Fibroblast of skin of left biceps (primary cell): ENCODE measurements at places on chromosomes 5 and 9.

GRCh38 chr5:171667341-171668096, 118.1 kb upstream of the SMIM23 start:
- peak; percentile 75 for DNase-seq

GRCh38 chr5:108516785-108517184, 134.9 kb upstream of the FBXL17 start:
- no peak for DNase-seq

DNA sequence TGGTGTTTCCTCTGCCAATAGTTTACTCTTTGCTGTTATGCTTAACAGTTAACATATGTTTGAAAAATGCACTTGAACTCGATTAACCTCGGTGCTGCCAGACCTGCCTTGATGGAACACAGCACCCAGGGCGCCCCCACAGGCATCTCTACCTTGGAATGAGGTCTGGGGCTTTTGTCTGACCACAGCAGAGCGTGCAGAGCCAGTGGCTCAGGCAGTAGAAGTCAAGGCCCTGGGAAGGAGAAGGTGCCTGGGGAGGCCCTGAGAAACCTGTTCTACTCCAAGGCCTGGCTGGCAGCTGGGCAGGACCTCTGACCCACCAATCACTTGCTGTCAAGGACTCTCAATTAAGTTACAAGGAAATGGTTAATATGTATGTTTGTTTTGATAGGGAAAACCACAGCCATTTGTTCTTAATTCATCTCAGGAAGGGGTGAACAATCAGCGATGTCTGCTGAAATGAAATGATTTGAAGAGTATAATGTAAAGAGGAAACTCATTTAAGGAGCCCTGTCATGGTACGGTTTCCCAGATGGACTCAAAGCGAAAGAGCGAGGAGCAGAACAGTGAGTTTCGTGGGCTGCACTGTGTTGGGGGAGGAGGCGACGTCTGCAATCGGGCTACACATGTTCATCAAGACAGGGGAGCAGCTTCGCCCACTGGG, 21.9 kb downstream of the MACROH2A1 start:
- no peak for DNase-seq

- DNase-seq: no peak
Observed at GRCh38 chr5:128949847-128950546, 15.3 kb upstream of the SLC27A6 start.

DNA sequence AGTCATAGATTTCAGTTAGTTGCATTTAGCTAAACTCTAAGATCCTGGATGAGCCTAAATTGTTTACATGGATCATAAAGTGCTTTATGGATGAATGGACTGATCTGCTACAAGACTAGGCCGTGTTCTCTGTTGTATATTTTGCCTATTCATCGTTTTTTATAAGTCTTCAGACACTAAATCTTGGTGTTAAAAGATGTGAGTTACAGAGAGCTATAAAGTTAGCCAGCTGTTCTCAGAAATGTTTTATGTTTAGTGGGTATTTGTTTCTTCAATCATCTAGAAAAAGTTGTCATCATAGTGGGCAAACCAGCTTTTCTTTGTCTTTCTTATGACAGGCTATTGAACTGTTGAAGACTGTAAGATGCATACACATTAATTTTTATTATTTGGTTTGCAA, 585.8 kb upstream of the SEMA6A start:
- no peak for DNase-seq

DNA sequence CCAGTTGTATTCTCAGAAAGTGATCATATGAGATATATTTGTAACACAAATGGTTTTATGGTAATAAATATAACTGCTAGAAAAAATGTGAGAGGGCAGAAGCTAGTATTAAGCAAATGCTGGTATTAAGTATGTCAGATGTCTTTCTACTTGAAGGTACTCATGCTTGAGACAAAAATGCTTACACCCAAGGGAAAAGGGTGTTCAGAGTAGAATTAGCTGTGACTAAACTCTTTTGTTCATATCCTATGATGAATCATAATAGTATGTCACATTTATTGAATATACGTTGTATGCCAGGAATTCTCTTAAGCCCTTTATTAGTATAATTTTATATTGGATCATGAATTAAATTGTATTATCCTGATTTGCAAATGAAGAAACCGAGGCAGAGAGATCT, 2.2 kb downstream of the ADGRV1 start:
- DNase-seq: no peak

DNA sequence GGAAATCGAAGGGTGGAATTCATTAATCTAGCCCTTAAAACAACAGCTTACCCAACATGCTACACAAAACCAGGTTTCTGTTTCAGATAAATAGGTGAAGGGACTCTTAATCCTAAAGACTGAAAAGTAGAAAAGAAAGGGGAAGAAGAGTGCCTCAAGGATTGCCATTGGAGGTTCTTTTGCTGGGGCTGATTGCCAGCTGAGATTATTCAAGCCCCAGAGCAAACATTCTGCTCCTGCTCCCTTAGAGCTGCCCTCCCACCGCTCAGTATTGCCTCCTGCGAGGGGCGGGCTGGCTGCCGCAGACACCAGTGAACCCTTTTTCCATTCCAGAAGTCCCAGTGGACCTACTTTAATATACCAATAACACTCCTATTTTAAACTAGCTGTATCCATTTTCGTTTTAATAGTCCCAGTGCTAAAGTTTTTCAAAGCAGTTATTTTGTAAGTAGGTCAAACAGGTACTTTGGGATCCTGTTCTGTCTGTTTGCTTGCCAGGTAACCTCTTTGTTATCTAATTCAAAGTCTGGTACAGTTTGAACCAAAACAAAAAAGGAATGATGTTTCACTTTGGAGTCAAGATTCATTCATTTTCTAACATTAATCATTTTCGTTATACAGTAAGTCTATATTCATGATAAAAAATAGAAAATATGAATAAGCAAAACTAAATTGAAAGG, 38.6 kb downstream of the HMGCS1 start:
- no peak for DNase-seq

GRCh38 chr5:125974679-125975078, 448.5 kb upstream of the GRAMD2B start:
- no peak for DNase-seq

DNA sequence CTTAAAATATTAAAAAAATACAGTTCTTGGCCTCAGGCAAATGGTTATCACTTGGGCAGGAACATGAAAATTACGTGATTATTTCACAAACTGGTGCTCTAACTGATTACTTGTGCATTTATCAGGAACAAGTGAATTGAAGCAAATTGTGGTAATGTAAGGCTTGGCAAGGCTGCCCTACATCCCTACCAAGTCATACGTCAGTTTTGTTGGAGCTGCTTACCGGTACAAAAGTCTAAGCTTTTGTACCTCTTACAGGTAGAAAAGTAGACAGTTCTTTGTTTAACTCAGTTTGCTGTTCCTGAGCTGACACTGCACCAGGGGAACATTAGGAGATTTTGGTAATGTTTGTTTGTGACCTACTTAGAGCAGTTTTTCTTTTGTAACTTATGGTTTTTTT, 2.2 kb downstream of the G3BP1 start:
- no peak for DNase-seq

GRCh38 chr5:132708645-132709044, 28.7 kb downstream of the KIF3A start:
- no peak for DNase-seq

GRCh38 chr9:99021512-99021911, 77.8 kb downstream of the COL15A1 start:
- no peak for DNase-seq

DNA sequence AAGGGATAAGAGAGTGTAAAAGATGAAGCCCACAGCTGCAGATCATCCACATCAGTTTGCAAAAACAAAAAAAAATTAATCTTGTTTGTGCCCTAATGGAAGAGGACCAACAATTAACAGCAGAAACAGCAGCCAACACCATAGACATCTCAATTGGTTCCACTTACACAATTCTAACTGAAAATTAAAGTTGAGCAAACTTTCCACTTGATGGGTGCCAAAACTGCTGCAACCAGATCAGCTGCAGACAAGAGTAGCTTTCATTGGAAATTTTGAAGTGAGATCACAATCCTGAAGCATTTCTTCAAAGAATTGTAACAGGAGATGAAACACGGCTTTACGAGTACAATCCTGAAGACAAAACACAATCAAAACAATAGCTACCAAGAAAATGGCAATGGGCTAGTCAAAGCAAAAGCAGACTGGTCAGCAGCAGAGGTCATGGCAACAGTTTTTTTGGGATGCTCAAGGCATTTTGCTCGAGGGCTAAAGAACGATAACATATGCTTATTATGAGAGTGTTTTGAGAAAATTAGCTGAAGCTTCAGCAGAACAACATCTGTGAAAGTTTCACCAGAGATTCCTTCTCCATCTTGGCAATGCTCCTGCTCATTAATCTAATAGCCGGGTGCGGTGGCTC, 4.1 kb upstream of the RBM27 start:
- no peak for DNase-seq

GRCh38 chr5:158414780-158415179, 555.8 kb upstream of the CLINT1 start:
- peak; percentile 54 for DNase-seq

DNA sequence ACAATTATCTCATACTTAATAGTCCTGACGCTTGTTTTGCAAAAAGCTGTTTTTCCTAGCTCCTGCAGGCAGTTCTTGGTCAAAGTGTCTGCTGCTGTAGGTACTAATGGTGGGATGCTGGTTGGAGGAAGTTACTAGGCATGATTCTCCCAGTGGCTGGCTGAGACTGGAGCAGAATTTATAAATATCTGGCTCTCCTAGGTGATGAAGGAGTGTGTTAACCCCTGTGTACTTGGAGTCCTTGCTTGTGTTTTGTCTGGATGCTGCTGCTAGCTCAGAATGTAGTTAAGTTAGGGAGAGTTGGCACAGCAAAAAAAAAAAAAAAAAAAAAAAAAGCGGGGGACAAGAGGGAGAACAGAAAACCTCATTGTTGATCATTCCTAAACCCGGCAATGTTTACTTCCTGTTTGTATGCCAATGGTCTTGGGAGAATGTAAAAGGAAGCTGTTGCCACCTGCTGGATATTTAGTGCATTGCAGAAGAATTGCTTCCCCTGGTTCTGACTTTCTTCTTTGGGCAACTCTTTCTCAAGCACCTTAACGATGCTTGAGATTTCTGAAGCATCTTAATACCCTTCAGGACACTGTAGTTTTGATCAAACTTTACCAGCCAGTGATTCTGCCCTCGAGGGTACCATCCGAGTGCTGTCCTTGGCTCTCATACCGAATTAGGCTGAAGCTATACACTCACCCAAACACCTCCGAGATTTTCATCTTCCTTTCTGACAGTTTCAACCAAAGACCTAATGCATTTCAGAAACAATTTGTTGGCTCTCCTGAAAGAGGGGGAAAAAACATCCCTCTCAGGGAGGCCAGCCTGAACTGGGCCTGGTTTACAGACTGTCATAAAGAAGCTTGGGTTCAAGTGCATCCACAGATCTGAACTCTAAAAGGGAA, 71.7 kb upstream of the WWC1 start:
- peak; percentile 28 for DNase-seq

- no peak for DNase-seq
Observed at GRCh38 chr5:154647761-154648145, 107.4 kb upstream of the LARP1 start.

- DNase-seq: no peak
Observed at GRCh38 chr5:132765311-132766019, 11.6 kb downstream of the SEPTIN8 start.

- DNase-seq: no peak
Observed at GRCh38 chr9:19145881-19146280, 18.6 kb upstream of the PLIN2 start.

GRCh38 chr5:78367318-78367991, 7.0 kb downstream of the SCAMP1 start:
- no peak for DNase-seq

GRCh38 chr5:39970117-39970798, 545.5 kb upstream of the DAB2 start:
- DNase-seq: no peak

DNA sequence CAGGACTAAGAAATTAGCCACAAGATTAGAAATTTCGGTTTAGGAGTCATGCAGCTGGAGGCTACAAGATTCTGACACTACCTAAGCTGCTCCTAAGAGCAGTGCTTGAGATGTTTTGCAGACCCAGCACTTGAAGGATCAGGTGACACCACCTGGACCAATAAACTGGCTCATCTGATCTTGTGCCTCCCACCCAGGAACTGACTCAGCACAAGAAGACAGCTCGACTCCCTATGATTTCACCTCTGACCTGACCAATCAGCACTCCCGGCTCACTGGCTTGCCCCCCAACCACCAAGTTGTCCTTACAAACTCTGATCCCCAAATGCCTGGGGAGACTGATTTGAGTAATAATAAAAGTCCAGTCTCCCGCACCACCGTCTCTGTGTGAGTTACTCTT, 170.4 kb downstream of the TTC39B start:
- no peak for DNase-seq

DNA sequence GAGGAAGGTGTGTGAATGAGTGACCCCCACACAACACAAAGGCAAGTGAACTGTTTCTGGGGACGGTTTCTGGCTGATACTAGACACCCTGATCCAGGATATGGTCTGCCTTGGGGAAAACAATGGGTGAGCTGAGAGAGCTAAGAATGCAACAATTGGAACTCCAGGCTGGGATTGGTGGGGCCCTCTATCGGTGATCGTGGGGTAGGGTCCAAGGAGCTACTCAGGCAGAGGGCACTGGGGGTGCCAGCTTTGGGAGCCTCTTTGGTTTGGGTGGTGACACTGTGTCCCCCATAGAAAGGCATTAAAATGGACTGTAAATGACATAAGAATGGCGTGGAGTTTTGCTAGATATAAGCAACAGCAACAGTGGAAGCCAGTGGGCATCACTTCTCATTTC, 439.1 kb downstream of the DMAC1 start:
- no peak for DNase-seq

- DNase-seq: no peak
Observed at GRCh38 chr5:31495336-31495735, 36.6 kb downstream of the DROSHA start.

- DNase-seq: peak; percentile 89
Observed at GRCh38 chr5:72141440-72142355, 34.4 kb downstream of the MAP1B start.

DNA sequence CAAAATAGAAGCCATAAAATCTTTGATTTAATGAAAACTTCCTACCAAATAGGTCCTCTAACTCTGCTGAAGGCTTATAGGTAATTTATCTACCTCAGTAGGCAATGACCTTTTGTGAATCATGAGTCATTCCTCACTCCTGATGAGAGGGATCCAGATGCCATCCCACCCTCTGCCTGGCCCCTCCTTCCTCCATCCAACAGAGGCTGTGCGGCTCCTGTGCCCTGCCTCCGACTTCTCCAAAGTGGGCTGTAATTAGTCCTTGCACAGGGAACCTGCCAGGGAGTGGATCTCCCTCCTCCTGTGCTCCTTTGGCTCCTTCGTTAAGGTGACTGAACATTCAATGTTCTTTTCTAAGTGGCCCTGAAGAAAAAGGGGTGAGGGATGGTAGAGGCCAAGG, 213.9 kb upstream of the TBCA start:
- DNase-seq: no peak
